ENCODE measurements at places on chromosomes 12 and 14.

DNA sequence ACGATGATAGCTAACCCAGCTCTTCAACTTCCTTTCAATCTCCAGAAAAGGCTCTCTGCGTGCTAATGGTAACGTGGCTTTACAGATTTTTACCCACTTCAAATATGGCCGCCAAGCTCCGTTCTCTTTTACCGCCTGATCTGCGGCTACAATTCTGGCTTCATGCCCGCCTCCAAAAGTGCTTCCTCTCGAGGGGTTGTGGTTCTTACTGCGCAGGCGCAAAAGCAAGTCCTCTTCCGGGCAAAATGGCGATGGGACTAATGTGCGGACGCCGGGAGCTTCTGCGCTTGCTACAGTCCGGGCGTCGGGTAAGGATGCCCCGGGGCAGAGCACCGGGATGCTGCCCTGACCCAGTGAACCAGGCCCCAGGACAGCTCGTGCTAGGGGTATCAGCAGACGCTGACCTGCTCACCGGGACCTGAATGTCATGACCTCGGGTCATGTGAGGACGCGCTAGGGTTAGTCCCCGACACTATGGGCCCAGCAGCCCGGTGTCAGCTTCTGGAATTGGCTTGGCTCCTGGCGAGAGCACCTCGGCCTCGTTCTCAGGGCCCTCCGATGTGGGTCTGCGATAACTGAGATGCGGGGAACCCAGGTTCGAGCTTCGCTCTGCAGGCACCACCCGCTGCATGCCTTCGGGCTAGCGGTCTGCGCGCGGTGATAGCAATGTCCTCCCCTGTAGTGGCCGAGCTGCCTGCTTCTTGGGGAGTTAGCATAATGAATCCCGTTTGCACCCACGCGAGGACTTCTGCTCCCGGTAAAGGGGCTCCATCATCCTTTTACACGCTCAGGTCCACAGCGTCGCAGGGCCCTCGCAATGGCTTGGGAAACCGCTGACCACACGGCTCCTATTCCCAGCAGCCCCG is at the start of gene OXA1L:
Gene OXA1L, plus strand, starts transcription at position 232 of the 866 bp plus-strand sequence. Its CDS starts 14 bp downstream, at position 246.
- peak; percentile 98 for DNase-seq

DNA sequence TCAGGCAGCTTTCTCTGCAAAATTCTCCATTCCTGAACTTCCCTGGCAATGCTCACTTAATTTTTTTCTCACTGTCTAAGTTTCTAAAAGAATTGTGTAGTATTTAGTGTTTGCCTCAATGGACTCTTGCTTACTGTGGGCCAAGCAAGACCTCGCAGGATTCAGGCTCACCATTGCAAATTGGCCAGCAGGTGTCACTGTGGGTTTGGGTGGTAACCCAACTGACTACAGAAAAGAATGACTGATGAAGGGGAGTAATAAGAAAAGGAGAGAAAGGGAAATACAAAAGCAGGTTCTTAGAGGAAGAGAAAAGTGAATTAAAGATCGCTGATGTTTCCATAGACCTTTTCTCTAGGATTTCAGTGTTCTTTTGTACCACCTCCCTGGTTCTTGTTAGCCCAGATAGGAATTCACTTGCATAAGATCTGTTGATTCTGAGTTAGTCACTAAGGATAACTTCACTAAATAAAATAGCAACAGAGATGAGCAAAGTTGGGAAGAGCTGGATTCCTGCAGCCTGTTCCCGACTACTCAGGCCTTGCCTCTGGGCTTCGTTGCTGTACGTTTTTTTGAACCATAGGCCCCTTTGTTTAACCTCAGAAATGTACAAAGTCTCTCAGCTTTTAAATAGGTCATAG is 386.5 kb upstream of the DDHD1 start:
- peak; percentile 90 for DNase-seq

- no peak for DNase-seq
Observed at GRCh38 chr14:68626386-68626785, 166.5 kb downstream of the ZFP36L1 start.

DNA sequence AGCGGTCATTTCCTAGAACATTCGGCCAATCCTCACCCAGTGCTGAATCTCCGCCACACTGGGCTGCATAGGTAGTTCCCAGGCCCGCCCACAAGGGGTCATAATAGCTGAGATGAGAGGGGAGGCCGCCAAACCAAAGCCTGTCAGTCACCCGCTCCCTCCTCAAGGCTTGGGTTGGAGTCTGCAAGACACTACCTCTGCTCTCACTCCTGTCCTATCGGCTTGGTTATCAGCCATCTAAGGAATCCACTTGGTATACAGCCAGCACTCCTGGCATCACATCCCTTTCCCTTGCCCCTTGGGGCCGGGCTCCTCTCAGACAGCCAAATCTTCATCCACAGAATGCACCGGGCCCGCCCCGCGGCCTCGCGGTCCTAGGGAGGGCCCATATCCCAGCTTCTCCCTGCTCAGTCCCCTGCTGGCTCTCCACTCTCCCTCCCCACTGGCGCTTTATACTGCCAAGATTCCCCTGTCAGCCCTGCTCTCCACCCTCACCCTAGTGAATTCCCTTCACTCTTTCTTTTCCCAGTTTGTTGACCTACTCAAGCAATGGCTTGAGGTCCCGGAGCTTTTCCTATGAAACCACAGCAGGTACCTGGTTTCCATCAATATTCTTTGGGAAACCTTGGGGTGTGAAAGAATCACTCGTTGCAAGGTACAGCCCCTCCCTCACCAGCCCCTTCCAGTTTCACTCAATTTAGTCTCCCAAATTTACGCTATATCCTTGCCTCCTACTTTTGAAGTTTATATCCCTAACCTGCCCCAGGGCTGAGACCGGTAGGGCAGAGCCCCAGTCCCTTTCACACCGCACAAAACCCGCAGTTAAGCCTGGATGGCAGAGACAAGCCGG is 1.4 kb downstream of the IFFO1 start:
- DNase-seq: peak; percentile 77

DNA sequence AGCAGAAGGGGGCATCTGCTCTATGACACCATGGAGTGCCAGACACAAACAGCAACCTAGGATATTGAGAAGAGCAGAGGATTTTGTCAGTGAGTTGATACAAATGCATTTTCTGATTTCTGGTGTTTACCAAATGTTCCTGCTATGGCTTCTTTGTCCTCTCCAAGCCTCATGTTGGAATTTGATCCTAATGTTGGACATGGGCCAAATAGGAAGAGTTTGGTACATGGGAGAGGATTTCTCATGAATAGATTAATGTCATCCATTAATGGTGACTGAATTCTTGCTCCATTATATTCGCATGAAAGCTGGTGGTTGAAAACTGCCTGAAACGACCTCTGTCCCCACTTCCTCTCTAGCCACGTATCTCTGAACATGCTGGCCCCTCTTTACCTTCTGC is 1002.2 kb upstream of the FLRT2 start:
- no peak for DNase-seq

- DNase-seq: no peak
Observed at GRCh38 chr12:102995372-102995771, 37.9 kb downstream of the ASCL1 start.

DNA sequence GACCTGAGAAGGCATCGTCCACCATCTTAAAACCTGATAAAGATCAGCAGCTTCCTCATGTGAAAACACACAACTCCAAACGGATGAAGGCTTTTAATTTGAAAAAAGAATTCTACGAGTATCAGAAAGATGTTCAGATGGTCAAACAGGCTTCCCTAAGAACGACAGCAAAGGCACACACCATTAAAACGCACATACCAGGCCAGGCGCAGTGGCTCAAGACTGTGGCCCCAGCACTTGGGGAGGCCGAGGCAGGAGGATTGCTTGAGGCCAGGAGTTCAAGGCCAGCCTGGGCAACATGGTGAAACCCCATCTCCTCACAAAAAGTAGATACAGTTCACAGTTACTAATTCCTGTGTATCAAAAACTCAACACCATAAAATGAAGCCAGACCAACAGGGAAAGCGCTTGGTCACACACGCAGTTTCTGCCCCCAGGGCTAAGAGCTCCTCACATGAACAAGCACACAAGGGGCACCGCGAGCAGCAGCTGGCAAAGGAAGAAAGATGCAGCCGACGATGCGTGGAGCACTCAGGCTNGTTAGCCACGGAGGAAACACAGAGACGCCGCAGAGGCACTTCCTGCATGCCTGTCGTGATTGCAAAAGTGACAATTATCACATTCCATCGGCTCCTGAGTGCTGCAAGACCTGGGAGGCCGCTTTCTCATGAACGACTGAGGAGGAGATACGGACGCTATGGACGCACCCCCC is 78.0 kb downstream of the NOC4L start:
- DNase-seq: no peak

- peak; percentile 95 for DNase-seq
Observed at GRCh38 chr12:114933428-114934160, 249.6 kb upstream of the TBX3 start.

GRCh38 chr14:75630695-75631452 is 29.8 kb downstream of the ERG28 start:
- no peak for DNase-seq

DNA sequence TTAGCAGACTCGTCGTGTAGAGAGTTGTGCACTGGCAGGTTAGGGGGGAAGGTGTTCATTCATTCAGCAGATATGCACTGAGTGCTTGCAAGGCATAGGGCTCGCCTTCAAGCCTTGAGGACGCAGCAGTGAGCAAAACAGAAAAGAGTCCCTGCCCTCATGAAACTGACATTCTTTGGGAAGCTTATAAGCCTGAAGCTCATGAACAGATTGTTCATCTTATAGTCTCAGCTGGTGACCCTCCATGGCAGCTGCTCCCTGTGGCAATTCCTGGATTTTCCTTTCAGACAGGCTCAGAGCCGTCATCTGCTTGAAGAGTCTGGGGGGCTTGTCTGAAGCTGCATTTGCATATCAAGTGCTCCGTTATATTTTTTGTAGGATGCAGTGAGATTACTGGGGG is 148.4 kb downstream of the PRKCH start:
- DNase-seq: no peak

Data from astrocyte of the spinal cord (primary cell).